ENCODE measurements at places on chromosomes 7 and 10. TPM values are rescaled to one million over a fixed set of nuclear protein-coding genes. Genes with fewer than 3 reads are reported as not detected.

The MBL2 gene
- total RNA-seq = not detected

The SPACDR gene
- 0.39 TPM for total RNA-seq

DNA sequence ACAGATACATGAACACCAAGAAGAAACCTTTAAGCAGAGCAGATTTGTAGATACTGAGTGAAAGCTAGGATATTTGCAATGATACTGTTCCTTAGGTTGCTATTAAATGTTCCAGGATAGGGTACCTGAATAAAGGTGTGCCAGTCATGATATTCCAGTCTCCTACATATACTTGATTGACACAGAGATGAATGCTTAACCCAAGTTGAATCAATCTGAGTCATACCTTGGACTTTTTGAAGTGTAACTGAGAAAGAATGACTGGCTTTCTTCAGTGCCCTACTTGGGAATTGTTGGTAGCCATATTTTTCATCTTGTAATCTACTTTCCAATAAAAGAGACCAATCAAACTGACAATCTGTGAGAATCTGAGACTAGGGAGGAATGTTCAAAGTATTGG lies 805.7 kb upstream of the GHITM start:
- H3K27me3 ChIP-seq = no peaks in the 10 kb centered on the region
- no peak overlapping the region for H3K27ac ChIP-seq
- H3K4me1 ChIP-seq = no peaks in the 10 kb centered on the region
- H3K4me3 ChIP-seq = no peak overlapping the region
- no peak for DNase-seq
- 0 out of 2 replicates have a peak, but pooled peaks cover 3% of the 10 kb centered on the region for H3K36me3 ChIP-seq

GRCh38 chr10:24894309-24894708 lies 58.1 kb downstream of the PRTFDC1 start:
- no peak overlapping the region for H3K4me3 ChIP-seq
- no peak overlapping the region for H3K27ac ChIP-seq
- DNase-seq = no peak
- H3K4me1 ChIP-seq = peaks cover 4% of the 10 kb centered on the region
- H3K27me3 ChIP-seq = no peaks in the 10 kb centered on the region
- H3K36me3 ChIP-seq = no peaks in the 10 kb centered on the region

- no peaks in the 10 kb centered on the region for H3K27me3 ChIP-seq
These were observed 87.1 kb downstream of the NRP1 start for GRCh38 chr10:33247221-33247922.

DNA sequence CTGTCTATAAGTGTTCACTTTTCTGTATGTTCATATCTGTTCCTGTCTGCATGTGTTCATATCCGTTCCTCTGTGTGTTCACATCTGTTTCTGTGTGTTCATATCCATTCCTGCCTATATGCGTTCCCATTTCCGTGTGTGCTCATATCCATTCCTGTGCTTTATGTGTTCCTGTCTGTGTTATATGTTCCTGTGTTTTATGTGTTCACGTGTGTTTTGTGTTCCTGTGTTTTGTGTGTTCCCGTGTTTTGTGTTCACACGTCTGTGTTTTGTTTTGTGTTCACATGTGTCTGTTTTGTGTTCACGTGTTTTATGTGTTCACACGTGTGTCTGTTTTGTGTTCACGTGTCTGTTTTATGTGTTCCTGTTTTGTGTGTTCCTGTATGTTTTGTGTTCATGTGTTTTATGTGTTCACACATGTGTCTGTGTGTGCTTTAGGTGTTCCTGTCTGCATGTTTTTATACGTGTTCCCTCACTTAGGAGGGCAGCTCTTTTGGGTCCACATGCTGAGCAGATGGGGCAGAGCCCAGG lies 42.2 kb upstream of the CNPY1 start:
- no peaks in the 10 kb centered on the region for H3K27me3 ChIP-seq
- peaks cover 3% of the 10 kb centered on the region for H3K4me1 ChIP-seq
- no peak overlapping the region for H3K27ac ChIP-seq
- H3K4me3 ChIP-seq = no peak overlapping the region
- no peaks in the 10 kb centered on the region for H3K36me3 ChIP-seq

The LRRD1 gene
- not detected for total RNA-seq

The TRPV6 gene
- 0.80 TPM for total RNA-seq

DNA sequence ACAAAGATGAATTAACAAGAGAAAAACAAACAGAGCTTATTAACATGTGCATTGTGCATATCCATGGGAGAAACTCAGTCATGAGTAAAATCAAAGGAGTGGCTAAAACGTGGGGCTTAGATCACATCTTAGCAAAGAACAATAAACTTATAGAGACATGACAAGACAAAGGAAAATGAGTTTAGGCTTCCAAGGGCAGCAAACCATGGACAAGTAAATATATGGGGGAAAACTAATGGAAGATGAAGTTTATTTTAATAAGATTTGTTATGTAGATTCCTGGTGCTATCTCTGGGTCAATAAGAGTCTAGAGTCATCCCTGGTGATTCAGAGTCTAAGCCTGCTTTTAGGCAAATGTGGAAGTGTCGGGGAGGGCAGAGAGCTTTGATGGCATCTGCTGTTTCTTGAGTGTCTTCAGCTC lies 87.2 kb upstream of the PLPP4 start:
- H3K27ac ChIP-seq = no peak overlapping the region
- peaks cover 3% of the 10 kb centered on the region for H3K4me1 ChIP-seq
- DNase-seq = no peak
- no peaks in the 10 kb centered on the region for H3K36me3 ChIP-seq
- H3K4me3 ChIP-seq = no peak overlapping the region

GRCh38 chr10:17418249-17418648 lies 36.1 kb downstream of the ST8SIA6 start:
- H3K27ac ChIP-seq = no peak overlapping the region
- peaks cover 14% of the 10 kb centered on the region for H3K4me1 ChIP-seq
- H3K36me3 ChIP-seq = no peaks in the 10 kb centered on the region
- H3K4me3 ChIP-seq = no peak overlapping the region
- DNase-seq = no peak
- no peaks in the 10 kb centered on the region for H3K27me3 ChIP-seq

- no peaks in the 10 kb centered on the region for H3K4me1 ChIP-seq
- no peaks in the 10 kb centered on the region for H3K27me3 ChIP-seq
- H3K36me3 ChIP-seq = peaks cover 3% of the 10 kb centered on the region
- H3K27ac ChIP-seq = no peak overlapping the region
- no peak overlapping the region for H3K4me3 ChIP-seq
These were observed 264.2 kb downstream of the SEC23IP start for GRCh38 chr10:120156614-120157274.

The EFCAB10 gene
- 3.2 TPM for total RNA-seq

The SLC26A4 gene
- total RNA-seq = 0.09 TPM

DNA sequence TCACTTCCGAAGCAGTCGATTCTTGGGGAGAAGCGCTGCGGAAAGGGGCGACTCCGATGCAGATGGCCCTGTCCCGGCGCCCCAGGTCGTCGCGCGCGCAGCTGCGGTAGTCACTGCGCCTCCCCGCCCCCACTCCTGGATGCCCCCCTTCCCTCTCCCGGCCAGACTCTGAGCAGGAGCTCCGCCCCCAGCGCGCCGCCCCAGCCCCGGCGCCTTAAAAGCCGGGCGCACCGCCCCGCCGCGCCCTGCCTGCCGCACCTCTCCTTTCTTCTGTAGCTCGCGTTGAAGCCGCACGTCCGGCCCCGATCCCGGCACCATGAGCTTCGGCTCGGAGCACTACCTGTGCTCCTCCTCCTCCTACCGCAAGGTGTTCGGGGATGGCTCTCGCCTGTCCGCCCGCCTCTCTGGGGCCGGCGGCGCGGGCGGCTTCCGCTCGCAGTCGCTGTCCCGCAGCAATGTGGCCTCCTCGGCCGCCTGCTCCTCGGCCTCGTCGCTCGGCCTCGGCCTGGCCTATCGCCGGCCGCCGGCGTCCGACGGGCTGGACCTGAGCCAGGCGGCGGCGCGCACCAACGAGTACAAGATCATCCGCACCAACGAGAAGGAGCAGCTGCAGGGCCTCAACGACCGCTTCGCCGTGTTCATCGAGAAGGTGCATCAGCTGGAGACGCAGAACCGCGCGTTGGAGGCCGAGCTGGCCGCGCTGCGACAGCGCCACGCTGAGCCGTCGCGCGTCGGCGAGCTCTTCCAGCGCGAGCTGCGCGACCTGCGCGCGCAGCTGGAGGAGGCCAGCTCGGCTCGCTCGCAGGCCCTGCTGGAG lies at the start of gene INA:
Gene INA (plus strand): TSS at position 243 of the 817 bp plus-strand sequence. CDS start 74 bp downstream, at position 317.
- peaks cover 34% of the 10 kb centered on the region for H3K4me1 ChIP-seq
- H3K27ac ChIP-seq = no peak within 1 kb of the TSS
- H3K4me3 ChIP-seq = peak within 1 kb of the TSS; percentile 71
- no peaks in the 10 kb centered on the region for H3K36me3 ChIP-seq

The PIP gene
- total RNA-seq = not detected

The DNAJC30 gene
- total RNA-seq = 6.8 TPM

GRCh38 chr10:25125201-25125611 lies 49.6 kb upstream of the GPR158 start:
- no peak overlapping the region for H3K4me3 ChIP-seq
- H3K27ac ChIP-seq = no peak overlapping the region
- peaks cover 17% of the 10 kb centered on the region for H3K36me3 ChIP-seq
- peak; percentile 50 for DNase-seq
- H3K27me3 ChIP-seq = no peaks in the 10 kb centered on the region

The MKX gene
- 1.2 TPM for total RNA-seq

DNA sequence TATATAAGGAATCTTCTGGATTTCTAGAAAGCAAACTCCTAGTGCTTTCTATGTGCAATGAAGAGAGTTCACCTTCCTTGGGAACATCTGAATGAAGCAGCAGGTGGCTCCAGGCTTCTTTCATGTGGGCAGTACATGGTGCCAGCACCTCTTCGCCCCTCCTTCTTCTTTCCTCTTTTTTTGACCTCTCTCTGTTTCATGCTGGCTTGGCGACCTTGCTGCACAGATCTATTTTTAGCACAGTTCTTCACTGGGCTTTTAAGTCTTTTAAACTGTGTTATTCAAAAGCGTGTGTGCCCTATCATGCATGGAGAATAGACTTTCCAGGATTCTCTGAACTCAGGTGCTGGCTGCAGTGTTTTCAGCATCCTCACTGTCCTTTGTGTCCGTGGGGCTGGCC lies 400.3 kb upstream of the PRKCQ start:
- H3K27ac ChIP-seq = no peak overlapping the region
- H3K36me3 ChIP-seq = no peaks in the 10 kb centered on the region
- no peaks in the 10 kb centered on the region for H3K27me3 ChIP-seq
- H3K4me3 ChIP-seq = no peak overlapping the region

- H3K36me3 ChIP-seq = peaks cover 15% of the 10 kb centered on the region
- H3K27ac ChIP-seq = peak overlapping the region; percentile 52
- DNase-seq = no peak
- no peak overlapping the region for H3K4me3 ChIP-seq
- H3K4me1 ChIP-seq = no peaks in the 10 kb centered on the region
These were observed 186.5 kb downstream of the ADK start for GRCh38 chr10:74337330-74338016.

DNA sequence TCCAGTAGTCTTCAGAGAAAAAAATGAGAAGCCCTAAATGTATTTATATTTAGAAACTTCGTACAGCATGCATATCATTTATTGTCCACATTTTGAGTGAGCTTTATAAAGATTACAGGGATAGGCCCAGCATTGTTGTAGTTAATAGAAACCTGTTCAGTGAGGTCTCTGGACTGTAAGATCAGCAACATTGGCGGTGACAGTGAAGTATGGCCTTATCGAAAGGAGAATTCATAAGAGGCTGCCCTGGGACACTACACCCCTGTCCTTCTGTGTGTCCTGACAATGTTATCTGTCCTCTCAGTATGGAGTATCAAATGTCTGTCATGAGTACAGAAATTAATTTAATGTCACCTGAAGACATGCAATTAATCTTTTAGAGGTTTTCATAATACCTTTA lies 57.2 kb downstream of the SHH start:
- no peak for DNase-seq
- no peak overlapping the region for H3K27ac ChIP-seq
- H3K27me3 ChIP-seq = no peaks in the 10 kb centered on the region

DNA sequence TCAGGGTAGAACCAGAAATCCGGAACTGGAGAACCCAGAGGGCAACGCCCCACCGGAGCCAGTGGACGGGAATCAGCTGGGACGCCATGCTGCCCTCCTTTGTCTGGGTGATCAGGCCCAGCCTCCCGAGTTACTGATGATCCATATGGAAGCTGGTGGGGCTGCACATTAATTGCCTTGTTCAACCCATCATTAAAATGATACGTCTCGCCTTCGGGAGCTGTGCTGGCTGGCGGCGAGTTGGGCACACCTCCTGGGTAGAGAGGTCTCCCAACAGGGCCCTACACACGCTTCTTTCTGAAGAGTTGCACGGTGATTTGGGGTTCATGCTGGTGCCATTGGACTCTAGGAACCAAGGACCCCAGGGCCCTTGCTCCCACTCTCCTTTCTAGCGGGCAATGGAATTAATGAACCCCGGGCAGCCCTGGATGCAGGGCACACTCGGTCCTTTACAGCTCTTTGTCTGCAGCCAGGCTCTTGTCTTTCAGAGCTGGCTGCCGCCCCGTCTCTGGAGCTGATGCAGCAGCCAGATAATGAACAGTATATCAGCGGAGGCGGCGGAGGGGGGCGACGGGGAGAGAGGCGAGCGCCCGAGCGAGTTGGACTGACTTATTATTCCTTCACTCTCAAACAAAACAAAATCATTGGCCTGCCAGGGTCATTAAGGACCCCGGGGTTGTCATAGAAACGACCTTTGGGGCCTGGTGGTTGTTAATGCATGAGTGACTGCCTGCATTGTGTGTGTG lies 412.2 kb upstream of the ZMIZ1 start:
- no peak overlapping the region for H3K27ac ChIP-seq
- H3K36me3 ChIP-seq = no peaks in the 10 kb centered on the region
- no peaks in the 10 kb centered on the region for H3K27me3 ChIP-seq
- DNase-seq = no peak
- H3K4me3 ChIP-seq = no peak overlapping the region

DNA sequence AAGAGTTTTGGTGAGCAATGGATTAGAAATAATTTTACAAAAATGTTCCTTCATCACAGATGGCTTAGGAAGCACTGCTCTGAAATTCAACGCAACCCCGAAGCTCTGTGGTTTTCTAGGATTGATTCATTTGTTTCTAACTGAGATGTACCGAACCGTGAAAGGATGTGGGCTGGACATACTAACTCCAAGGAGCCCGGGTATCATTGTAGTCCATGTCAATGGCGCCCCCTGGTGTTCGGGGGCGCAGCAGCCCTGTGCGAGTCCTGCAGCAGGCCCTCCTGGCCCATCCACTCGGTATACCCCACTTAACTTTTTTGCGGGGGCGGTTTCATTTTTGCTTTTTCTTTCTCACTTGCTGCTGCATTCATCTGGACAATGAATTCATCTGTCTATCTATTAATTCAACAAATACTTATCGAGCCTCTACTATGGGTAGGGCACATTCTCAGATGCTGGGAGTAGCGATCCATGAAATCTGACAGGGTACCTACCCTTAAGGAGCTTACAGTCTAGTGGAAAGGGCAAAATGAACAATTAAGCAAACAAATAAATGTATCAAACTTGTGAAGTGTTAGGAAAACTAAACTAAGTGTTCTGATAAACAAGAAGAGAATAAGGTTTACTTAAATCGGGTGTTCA lies 25.2 kb upstream of the ITPRID1 start:
- H3K4me1 ChIP-seq = peaks cover 38% of the 10 kb centered on the region
- peak; percentile 85 for DNase-seq
- peaks cover 4% of the 10 kb centered on the region for H3K36me3 ChIP-seq
- H3K4me3 ChIP-seq = no peak overlapping the region
- H3K27me3 ChIP-seq = peaks cover 7% of the 10 kb centered on the region
